NCI-H526 treated with DMSO at 0.1 percent for 48 hours (cell line): ENCODE measurements at places on chromosomes 12 and 14.

- no peak for DNase-seq
Measured at GRCh38 chr14:85344847-85345570, 184.9 kb upstream of the FLRT2 start.

DNA sequence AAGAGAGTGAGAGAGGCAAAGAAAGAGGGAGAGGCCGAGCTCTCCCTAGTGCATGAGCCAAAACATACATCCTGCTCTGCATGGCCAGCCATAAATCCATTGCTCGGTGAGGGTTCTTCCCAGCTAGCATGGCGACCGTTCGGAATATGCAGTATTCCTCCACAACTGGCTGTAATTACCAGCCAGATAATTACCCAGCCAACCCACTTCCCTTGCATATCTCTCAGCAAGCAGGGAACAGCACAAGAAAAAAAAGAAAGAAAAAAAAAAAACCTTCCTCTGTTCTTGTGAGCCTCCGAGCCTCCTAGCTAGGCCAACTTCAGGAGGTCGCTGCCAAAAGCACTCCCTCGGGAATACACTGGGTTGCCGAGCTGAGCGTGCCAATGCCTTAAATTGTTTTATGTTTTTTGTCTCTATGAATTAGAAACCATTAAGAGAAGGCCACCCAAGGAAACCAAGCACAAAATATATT, 567.9 kb downstream of the MED13L start:
- no peak for DNase-seq

- DNase-seq, result no peak
Measured at GRCh38 chr12:90987520-90987919, 17.3 kb downstream of the EPYC start.

DNA sequence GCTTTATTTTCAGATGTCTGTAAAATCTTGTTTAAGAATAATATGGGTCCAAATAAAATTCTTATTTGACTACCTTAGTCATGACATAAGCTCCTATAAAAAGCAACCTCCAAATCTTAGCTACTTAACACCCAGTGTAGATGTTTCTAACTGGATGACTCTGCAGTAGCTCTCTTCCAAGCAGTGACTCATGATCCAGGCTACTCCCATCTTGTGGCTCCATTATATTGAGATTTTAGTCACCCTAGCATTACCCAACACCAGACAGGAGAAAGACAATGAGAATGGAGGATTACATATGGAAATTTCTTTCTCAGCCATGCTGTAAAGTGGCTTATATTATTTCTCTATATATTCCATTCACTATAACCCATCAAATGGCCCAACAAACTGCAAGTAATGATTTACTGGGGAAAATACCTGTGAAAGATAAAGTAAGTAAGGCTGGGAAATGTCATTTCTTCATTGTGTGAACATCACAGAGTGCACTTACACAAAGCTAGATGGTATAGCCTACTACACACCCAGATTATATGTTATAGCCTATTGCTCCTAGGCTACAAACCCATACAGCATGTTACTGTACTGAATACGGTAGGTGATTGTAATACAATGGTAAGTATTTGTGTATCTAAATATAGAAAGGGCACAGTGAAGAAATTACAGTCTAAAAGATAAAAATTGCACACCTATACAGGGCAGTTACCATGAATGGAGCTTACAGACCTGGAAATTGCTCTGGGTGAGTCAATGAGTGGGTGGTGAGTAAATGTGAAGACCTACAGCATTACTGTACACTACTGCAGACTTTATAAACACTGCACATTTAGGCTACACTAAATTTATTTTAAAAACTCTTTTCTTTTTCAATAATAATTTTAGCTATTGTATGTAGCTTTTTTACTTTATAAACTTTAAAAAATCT, 163.2 kb downstream of the DYRK2 start:
- DNase-seq, result no peak

DNA sequence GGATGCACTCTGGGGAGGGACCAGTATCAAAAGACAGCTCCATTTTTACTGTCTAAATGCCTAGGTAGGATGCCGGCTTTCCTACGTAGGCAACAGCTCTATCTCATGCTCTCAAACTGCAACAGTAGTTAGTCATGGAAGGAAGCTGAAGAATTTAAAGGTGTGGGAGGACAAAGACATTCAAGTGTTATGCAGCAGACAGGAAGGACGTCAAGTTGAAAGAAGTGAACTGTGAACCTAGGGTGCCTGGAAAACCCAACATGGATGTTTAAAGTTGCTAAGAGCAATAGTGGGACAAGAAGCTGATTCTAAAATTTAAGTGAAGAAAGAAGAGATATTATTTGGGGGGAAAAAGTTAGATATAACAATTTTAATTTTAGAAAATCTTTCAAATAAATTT, 5.9 kb downstream of the SEC23A start:
- DNase-seq, result no peak

GRCh38 chr12:38905480-38906351, at the start of gene CPNE8:
Gene CPNE8 (minus strand): TSS chr12:38905591. CDS start chr12:38905534, 57 bp downstream.
- no peak for DNase-seq

DNA sequence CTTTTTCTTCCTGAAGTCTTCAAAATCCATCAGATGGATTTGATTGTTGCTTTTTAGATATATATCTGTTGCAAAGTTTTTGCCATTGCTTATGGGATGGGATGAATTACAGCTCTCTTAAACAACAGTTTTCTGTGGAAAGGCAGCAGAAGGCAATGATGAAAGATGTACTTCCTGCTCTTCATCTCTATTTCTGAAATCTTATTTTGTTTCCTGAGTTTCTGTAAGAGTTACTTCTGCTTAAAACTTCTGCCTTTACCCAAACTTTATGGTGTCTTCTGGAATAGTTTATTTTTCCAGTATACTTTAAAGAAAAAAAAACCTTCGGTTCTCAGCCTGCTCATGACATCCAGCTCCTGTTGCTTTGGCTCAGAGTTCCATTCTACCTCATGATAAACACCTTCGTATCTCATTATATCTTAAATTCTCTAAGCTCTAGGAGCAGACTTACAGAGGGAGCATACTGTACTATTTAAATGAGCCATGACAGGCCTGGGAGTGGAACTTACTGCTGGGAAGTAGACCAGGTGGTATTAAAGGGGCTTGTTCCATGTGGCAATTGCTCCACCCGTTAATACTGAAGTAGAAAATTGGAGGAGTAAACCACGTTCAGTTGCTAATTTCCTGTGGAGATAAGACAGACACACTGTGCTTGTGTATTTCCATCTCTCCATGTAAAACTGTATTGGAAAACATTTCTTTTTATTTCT, 288.4 kb downstream of the FBXL14 start:
- no peak for DNase-seq

GRCh38 chr14:51333299-51333698, 93.3 kb downstream of the TMX1 start:
- no peak for DNase-seq

GRCh38 chr12:31967539-31967938, 8.3 kb downstream of the RESF1 start:
- no peak for DNase-seq

DNA sequence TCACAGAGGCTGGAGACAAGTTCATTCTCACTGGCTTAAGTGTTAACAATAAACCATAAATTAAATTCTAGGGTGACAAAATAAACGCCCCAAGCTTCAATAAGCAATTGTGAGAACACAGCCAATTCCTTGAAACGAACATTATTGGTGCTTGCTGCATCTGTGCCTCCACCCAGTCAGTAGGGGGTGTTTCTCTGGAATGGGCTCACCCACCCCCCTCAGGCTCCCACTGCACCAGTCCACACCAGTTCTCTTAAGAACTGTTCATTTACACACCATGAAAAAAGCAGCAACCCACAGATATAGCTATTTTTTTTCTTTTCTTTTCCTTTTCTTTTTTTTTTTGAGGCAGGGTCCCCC, 34.7 kb downstream of the CDC42BPB start:
- no peak for DNase-seq

- no peak for DNase-seq
Measured at GRCh38 chr12:11545484-11546330, 103.8 kb upstream of the ETV6 start.

- DNase-seq, result no peak
Measured at GRCh38 chr14:93982230-93983007, 6.0 kb upstream of the ASB2 start.

GRCh38 chr12:29702972-29703371, 80.8 kb downstream of the TMTC1 start:
- no peak for DNase-seq

DNA sequence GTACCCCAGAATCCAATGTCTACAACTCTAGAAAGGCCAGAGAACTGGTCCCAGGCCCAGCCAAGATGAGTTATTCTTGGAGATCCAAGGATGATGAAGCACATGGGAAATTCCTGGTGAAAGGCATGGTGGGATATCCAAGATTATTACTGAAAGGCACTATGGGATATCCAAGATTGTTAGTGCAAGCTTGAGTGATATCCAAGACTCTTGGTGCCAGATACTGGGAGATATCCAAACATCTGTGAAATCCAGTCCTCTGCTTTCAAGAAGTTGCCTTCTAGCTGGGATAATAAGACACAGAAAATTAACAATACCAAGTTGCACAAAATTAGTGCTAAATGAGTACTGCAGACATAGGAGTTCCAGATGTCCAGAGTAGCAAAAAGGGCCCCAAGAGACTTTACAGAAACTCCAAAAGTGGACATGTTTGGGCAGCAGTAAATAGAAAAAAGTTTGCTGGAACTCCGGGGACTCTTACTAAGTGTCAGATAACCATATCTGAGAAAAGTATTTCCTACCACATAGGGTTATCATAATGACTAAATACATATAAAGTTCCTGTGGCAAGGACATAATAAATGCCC, 34.6 kb downstream of the PHLDA1 start:
- no peak for DNase-seq

DNA sequence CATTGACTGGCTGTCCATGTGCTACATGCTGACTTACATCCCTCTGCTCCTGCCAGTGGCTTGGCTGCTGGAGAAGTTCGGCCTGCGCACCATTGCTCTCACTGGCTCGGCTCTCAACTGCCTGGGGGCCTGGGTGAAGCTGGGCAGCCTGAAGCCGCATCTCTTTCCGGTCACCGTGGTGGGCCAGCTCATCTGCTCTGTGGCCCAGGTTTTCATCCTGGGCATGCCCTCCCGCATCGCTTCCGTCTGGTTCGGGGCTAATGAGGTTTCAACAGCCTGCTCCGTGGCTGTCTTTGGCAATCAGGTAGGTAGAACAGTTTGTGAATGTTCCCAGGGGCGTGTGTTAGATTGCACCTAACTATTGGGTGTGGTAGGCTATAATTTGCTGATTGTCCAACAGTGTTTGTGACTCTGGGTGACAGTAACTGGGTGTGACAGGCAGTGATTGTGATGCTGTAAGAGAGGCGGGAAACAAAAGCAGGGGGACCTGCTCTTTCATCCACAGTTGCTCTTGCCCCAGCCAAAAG, 981 bp downstream of the FLVCR2 start:
- DNase-seq, result no peak

GRCh38 chr14:23827100-23827892, 126.3 kb upstream of the DHRS4 start:
- DNase-seq, result no peak

- no peak for DNase-seq
Measured at GRCh38 chr14:101453225-101453624, 108.1 kb upstream of the DIO3 start.
